ENCODE measurements at places on chromosomes 1 and 21. TPM values are rescaled to one million over a fixed set of nuclear protein-coding genes. Genes with fewer than 3 reads are reported as not detected.

The OR2T29 gene
- not detected for total RNA-seq

The LYPD8 gene
- total RNA-seq, result not detected

The NPPA gene
- not detected for total RNA-seq

The IGSF9 gene
- total RNA-seq, result 8.5 TPM

DNA sequence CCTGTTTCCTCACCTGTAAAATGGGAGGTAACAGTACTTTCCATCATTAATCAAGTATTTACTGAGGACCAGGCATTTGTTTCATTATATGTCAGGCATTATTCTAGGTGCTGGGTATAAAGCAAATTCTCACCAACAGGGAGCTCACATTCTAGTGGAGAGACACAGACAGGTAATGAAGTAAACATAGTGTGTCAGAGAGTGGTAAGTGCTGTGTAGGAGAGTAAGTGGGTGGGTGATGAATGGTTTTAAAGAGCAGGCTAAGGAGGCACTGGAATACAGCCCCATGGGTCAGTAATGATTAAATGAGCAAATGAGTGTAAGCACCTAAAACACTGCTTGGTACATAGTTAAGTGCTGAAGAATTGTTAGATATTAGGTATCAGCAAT, 60.4 kb downstream of the DNTTIP2 start:
- no peaks in the 10 kb centered on the region for H3K36me3 ChIP-seq
- H3K4me1 ChIP-seq, result peaks cover 36% of the 10 kb centered on the region
- H3K27ac ChIP-seq, result no peak overlapping the region
- H3K27me3 ChIP-seq, result no peaks in the 10 kb centered on the region
- no peak for DNase-seq
- no peak overlapping the region for H3K4me3 ChIP-seq

DNA sequence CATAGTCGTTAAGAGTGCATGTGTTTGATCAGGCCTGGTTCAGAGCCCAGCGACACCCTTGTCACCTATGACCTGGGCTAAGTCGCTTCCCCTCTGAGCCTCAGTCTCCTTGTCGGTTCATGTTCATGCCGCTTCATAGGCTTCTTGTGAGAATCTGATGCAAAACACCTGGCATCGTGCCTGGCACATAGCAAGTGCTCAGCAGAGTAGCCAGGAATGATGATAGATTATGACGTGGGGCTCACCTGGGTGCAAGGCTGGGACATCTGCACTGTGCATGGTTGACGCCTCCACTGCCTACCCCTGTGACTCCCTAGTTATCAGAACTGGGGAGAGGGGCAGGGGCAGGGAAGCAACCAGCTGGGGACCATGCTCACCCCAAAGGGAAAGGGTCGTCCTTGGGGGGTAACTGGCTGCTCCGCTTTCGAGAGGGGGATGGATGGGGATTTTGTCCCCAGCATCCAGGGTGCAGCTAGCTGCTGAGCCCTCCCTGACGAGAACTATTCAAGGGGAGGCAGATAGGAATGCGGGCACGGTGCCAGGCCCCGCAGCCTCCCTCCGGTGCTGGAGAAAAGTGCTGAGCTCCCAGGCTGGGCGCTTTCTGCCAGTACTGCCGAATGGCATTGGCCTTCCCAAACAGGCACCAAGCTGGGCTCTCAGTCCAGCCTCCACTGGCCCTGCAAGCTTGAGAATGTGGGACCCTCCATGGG, 9.3 kb downstream of the EFHD2 start:
- no peak overlapping the region for H3K27ac ChIP-seq
- H3K4me1 ChIP-seq, result peaks cover 2% of the 10 kb centered on the region
- H3K27me3 ChIP-seq, result no peaks in the 10 kb centered on the region
- H3K36me3 ChIP-seq, result peaks cover 36% of the 10 kb centered on the region
- no peak overlapping the region for H3K4me3 ChIP-seq
- no peak for DNase-seq

The OTUD3 gene
- total RNA-seq, result 12.6 TPM

The HSPA13 gene
- 87.2 TPM for total RNA-seq

- H3K36me3 ChIP-seq, result peaks cover 7% of the 10 kb centered on the region
- H3K4me3 ChIP-seq, result no peak overlapping the region
- no peaks in the 10 kb centered on the region for H3K4me1 ChIP-seq
Observed at GRCh38 chr1:156407344-156407743, 38.3 kb downstream of the RHBG start.

DNA sequence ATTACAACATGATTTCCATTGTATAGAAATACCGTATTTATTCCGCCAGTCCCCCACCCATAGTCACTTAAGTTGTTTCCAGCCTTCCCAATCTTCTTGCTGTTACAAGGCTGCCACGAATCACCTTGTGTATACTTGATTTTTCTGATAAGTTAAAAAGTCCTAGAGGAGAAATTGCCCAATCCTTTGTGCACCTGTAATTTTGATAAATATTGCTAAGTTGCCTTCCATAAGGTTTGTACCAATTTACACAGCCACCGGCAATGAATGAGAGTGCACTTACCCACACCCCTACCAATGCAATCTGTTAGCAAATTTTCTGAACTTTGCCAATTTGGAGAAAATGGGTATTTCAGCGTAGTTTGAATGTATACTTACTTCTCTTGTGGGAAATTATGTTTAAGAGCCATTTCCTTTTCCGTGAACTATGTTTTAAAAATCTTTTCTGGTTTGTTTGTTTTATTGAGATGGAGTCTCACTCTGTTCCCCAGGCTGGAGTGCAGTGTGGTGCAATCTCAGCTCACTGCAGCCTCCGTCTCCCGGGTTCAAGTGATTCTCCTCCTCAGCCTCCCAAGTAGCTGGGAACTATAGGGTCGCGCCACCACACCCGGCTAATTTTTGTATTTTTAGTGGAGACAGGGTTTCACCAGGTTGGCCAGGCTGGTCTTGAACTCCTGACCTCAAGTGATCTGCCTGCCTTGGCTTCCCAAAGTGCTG, 87.4 kb downstream of the DHRS3 start:
- H3K27me3 ChIP-seq, result no peaks in the 10 kb centered on the region
- peaks cover 8% of the 10 kb centered on the region for H3K4me1 ChIP-seq
- no peak overlapping the region for H3K4me3 ChIP-seq
- no peak for DNase-seq
- H3K36me3 ChIP-seq, result no peaks in the 10 kb centered on the region

DNA sequence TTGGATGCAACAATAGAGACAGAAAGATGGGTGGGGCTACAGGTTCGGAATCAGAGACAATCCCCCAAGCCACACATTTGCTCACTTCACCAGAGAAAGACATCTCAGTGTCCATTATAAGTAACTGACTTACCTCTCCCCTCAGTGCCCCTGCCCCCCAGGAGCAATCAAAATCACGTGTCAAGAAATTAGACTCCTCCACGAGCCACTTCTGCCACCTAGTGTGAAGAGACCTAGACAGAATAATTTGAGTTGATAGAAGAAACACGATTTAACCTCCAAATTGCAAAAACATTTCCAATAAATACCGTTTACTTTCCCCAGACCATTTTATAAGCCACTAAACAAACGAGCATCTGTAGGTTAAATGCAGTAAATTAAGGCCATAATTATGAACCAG, 123.2 kb downstream of the SLC30A10 start:
- no peaks in the 10 kb centered on the region for H3K36me3 ChIP-seq
- DNase-seq, result no peak
- H3K4me1 ChIP-seq, result peaks cover 3% of the 10 kb centered on the region
- H3K27ac ChIP-seq, result no peak overlapping the region

Data from endodermal cell (in vitro differentiated cells).